ENCODE measurements at places on chromosomes 4 and X. TPM values are rescaled to one million over a fixed set of nuclear protein-coding genes. Genes with fewer than 3 reads are reported as not detected.

SOD3 gene
- 115 TPM for total RNA-seq

CNOT6L gene
- total RNA-seq: 27.2 TPM

MAGED2 gene
- 91.5 TPM for total RNA-seq

NDP gene
- total RNA-seq: 0.86 TPM

CT45A2 gene
- total RNA-seq: not detected

CXCL6 gene
- total RNA-seq: 0.22 TPM

CENPVL1 gene
- total RNA-seq: not detected

NXF2B gene
- total RNA-seq: not detected

CSAG3 gene
- not detected for total RNA-seq

EMCN gene
- 27.5 TPM for total RNA-seq

MAGEC3 gene
- not detected for total RNA-seq

ODAPH gene
- not detected for total RNA-seq

NKX6-1 gene
- 0.22 TPM for total RNA-seq

CSAG1 gene
- total RNA-seq: not detected

CLNK gene
- not detected for total RNA-seq

DOCK11 gene
- total RNA-seq: 3.8 TPM

RHOXF2B gene
- total RNA-seq: not detected

BST1 gene
- total RNA-seq: 2.5 TPM

SHROOM3 gene
- 25.0 TPM for total RNA-seq

Measured in cardiac septum (tissue), 1 donor.